ENCODE measurements at places on chromosomes 12 and 14.

- H3K4me1 ChIP-seq: peaks cover 16% of the 10 kb centered on the region
- DNase-seq: no peak
- H3K4me3 ChIP-seq: no peak overlapping the region
- H3K27ac ChIP-seq: no peak overlapping the region
- no peaks in the 10 kb centered on the region for H3K27me3 ChIP-seq
These were observed 19.4 kb upstream of the FAIM2 start for GRCh38 chr12:49923035-49923644.

DNA sequence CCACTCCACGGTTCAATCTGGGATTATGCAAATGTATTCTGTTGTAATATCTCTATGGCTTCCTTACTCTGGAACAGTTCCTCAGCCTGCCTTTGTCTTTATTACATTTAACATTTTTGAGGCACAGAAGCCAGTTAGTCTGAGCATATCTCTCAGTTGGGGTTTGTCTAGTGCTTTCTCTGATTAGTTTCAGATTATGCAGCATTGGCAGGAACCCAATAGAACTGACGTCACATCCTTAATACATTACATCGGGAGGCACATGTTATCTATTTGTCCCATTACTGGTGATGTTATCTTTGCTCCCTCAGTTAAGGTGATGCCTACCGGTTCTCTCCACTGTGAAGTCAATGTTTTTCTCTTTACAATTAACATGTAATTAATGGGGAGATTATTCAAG is 62.4 kb downstream of the PPM1A start:
- H3K4me3 ChIP-seq: no peak overlapping the region
- no peak overlapping the region for H3K27ac ChIP-seq
- peaks cover 7% of the 10 kb centered on the region for H3K27me3 ChIP-seq
- H3K36me3 ChIP-seq: no peaks in the 10 kb centered on the region
- no peaks in the 10 kb centered on the region for H3K4me1 ChIP-seq
- peak; percentile 36 for DNase-seq

DNA sequence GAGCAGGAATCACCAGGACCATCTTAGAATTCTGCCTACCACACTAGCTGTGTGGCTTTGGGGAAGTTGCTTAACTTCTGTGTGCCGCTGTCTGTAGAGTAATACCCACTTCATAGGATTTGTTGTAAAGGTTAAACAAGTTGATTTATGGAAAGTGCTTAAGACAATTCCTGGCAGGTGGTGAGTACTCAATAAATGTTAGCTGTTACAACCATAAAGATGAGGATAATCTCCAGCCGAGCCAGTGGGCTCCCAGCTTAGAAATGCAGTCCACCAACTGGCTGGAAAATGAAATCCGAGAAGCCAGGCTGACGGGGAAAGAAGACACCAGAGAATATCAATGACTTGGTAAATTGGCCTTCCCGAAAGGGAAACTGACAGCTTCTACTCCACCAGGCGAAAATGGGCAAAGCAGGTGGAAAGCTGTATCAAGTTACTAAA is 173.5 kb downstream of the CHST11 start:
- no peak overlapping the region for H3K4me3 ChIP-seq
- no peaks in the 10 kb centered on the region for H3K36me3 ChIP-seq
- no peaks in the 10 kb centered on the region for H3K27me3 ChIP-seq
- H3K4me1 ChIP-seq: no peaks in the 10 kb centered on the region

GRCh38 chr14:75720116-75720515 is 59.1 kb downstream of the TTLL5 start:
- H3K36me3 ChIP-seq: peaks cover 20% of the 10 kb centered on the region
- no peaks in the 10 kb centered on the region for H3K4me1 ChIP-seq
- no peak overlapping the region for H3K27ac ChIP-seq
- H3K4me3 ChIP-seq: no peak overlapping the region
- DNase-seq: no peak

DNA sequence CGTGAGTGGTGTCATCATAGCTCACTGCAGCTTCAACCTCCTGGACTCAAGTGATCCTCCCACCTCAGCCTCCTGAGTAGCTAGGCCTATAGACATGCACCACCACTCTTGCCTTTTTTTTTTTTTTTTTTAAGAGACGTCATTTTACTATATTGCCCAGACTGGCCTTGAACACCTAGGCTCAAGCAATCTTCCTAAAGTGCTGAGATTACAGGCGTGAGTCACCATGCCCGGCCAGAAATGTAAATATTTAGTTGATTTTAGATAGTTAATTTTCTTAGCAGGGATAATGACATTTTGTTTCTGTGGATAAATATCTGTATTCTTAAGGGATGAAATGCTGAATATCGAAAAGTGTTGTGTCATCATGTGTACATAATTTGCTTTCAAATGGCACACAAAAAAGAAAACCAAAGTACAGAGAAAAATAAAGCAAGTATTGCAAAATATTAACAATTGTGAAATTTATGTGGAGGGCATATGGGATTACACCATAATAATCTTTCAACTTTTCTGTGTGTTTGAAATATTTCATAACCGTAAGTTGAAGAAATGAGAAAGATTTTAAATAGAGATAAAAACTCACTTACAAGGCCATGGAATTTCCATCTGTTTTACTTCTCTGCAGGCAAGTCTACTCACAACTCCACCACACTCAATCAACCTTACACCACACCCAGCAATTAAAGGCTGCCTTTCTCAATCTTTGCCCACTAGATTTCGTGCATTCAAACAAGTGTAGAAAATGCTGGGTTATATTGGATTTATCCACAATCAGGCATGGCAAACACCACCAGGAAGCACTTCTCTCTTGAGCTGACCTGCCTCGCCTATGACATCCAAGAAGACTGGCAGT is 93.7 kb downstream of the SPTSSA start:
- no peaks in the 10 kb centered on the region for H3K4me1 ChIP-seq
- H3K27ac ChIP-seq: no peak overlapping the region
- no peak for DNase-seq
- no peak overlapping the region for H3K4me3 ChIP-seq
- peaks cover 3% of the 10 kb centered on the region for H3K27me3 ChIP-seq

DNA sequence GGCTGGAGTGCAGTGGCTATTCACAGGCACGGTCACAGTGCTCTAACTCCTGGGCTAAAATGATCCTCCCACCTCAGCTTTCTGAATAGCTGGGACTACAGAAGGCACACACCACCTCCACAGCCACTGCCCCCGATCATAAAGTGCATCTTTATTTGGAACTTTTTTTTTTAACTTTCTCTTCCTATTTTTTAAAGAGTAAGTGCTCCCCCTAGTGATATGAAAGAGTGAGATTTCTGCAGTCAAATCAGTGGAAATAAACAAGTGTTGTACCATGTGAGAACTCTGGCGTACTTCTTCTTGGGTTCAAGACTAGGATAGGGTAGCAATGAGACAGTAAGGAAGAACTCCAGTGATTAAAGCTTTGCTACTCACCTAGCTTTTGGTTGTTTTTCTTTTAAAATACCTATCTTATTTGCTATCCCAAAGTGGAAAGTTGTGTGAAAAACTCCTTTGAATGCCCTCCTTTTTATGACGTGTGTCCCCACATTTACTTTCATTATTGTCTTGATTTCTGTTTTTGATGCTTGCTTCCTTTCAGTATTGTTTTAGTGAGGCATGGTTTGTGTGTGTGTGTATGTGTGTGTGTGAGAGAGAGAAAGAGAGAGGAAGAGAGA is 6.6 kb downstream of the PPP4R4 start:
- H3K36me3 ChIP-seq: no peaks in the 10 kb centered on the region
- no peak overlapping the region for H3K27ac ChIP-seq
- DNase-seq: peak; percentile 48
- H3K4me1 ChIP-seq: no peaks in the 10 kb centered on the region
- peaks cover 22% of the 10 kb centered on the region for H3K27me3 ChIP-seq

DNA sequence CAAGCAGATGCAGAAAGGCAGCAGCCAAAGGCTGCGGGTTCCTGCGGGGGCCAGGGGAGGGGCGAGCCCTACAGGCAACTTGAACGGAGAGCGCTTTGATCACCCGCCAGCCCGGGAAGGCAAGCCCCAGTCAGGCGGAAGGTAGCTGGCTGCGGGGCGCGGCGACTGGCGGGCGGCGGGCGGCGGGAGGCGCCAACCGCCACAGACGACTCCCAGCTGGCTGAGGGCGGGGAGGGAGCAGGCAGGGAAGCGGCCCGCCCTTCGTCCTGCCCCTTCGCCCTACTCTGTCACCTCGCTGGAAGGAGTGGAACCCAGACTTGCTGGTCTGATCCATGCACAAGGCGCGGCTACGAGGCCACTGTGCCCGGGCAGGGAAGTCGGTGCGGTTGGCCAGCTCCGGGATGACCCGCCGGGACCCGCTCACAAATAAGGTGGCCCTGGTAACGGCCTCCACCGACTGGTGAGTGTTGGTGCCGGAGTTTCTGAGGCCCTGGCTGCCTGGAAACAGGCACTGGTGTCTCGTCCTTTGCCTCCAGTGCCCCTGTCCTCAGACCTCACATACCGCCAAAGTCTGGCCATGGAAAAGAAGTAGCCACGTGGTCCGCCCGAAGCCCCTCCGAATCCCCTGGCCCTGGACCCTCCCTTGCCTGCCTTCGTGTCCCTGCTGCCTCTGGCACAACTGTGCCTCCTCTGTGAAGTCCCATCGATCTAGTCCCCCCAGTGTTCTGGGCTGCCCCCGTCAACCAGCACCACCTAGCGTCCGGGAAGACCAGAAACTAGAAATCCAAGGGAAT is 15.4 kb upstream of the CARMIL3 start:
- H3K27ac ChIP-seq: peak overlapping the region; percentile 15
- peak overlapping the region; percentile 12 for H3K4me3 ChIP-seq
- no peaks in the 10 kb centered on the region for H3K27me3 ChIP-seq

DNA sequence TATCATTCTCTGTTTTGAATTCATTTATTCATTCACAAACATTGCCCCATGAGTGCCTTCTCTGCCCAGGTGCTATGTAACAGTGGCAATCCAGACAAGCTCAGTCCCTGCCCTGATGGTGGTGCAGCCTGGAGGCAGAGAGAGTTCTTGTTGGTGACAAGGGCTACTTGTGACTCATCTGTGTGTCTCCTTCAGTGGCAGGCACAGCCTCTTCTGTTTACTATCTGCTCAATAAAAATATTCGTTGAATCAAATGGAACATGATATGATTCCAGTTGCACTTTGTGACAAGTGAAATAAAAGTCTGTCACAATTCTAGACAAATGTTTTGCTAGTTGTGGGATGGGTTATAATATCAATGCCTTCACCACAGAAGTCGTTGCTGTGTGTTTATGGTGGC is 20.6 kb upstream of the CPM start:
- no peak overlapping the region for H3K27ac ChIP-seq
- no peak for DNase-seq
- no peaks in the 10 kb centered on the region for H3K36me3 ChIP-seq
- H3K4me1 ChIP-seq: no peaks in the 10 kb centered on the region
- H3K4me3 ChIP-seq: no peak overlapping the region
- peaks cover 3% of the 10 kb centered on the region for H3K27me3 ChIP-seq

GRCh38 chr12:124484067-124484466 is 83.3 kb downstream of the NCOR2 start:
- peaks cover 3% of the 10 kb centered on the region for H3K36me3 ChIP-seq
- no peaks in the 10 kb centered on the region for H3K4me1 ChIP-seq
- DNase-seq: no peak
- no peak overlapping the region for H3K27ac ChIP-seq
- no peak overlapping the region for H3K4me3 ChIP-seq
- H3K27me3 ChIP-seq: no peaks in the 10 kb centered on the region

DNA sequence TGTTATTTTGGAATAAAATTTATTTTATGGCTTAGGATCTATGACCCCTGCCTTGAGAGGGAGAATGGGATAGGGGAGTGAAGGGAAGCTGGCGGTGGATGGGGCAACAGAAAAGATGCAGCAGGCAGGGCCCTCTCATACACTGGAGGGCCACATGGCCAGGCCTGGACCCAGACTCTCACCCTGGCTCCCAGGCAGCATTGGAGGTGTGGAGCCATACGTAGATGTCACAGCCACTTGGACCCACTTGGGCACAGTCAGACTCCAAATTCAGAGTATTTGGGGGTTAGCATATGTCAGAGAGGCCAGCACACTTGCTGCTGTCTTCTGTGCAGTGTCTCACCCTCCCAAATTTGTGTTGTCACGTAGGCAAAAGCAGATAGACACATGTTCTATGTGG is 6.5 kb downstream of the NAB2 start:
- no peak for DNase-seq
- H3K27ac ChIP-seq: no peak overlapping the region
- H3K36me3 ChIP-seq: peaks cover 4% of the 10 kb centered on the region
- no peaks in the 10 kb centered on the region for H3K27me3 ChIP-seq
- peaks cover 12% of the 10 kb centered on the region for H3K4me1 ChIP-seq

DNA sequence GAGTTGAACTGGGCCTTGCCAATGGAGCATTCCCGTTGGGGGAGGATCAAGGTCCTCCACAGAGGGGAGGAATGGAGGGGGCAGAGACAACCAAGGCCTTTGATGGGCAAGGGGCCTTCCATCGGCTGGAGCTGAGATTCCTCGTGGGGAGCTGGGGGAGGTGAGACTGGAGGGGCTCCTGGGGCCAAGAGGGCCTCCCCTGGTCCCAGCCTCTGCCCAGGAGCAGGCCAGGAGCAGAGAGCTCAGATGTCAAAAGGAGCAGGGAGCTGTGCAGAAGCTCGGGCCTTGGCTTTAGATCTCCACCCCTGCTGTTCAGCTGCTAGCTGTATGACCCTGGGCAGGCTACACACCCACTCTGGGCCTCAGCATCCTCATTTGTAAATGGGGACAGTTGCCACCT is 24.0 kb downstream of the TMEM63C start:
- no peak overlapping the region for H3K4me3 ChIP-seq
- H3K27ac ChIP-seq: no peak overlapping the region
- no peak for DNase-seq
- H3K36me3 ChIP-seq: no peaks in the 10 kb centered on the region
- no peaks in the 10 kb centered on the region for H3K4me1 ChIP-seq
- H3K27me3 ChIP-seq: no peaks in the 10 kb centered on the region

DNA sequence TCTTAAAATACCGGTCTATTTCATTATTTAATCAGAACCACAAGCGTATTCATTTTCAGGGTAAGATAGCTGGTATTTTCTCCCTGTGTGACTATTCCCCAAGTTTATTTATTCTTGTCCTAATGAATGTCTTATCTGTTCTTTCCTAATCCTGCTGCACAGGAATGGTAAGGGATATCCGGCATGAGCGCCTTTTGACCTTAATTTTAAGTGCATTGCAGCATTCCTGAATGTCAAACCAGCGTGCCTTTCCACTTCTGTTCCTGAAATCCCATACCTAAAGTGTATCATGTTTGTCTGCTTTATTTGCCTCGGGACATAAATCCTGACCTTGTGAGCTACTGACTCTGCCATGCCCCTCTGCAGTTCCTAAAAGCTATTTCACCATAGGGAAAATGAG is 1713.2 kb upstream of the FLRT2 start:
- peak; percentile 87 for DNase-seq
- no peaks in the 10 kb centered on the region for H3K36me3 ChIP-seq
- H3K4me1 ChIP-seq: peaks cover 21% of the 10 kb centered on the region
- H3K27ac ChIP-seq: peak overlapping the region; percentile 37
- no peak overlapping the region for H3K4me3 ChIP-seq
- H3K27me3 ChIP-seq: no peaks in the 10 kb centered on the region

DNA sequence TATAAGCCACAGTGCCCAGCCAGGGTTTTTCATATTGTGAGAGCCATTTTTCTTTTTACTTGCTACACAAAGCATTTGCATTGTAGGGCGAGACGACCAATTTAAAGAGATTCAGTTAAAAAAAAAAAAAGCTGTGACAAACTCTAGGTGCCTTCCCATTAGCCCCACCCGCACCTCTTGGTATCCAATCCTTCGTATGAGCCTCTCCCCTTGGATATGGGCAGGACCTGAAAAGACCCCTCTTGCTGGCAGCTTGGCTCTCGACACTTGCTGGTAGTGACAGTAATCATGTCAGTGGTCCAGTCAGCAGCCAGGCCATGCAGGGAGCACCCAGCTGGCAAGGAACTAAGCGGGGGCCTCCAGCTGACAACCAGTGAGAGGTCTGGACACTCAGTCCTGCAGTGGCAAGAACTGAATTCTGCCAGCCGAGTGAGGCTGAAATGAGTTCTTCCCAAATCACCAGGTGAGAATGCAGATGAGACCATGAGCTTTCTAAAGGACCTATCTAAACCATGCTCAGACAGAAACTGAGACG is 46.5 kb downstream of the SINHCAF start:
- no peak overlapping the region for H3K27ac ChIP-seq
- H3K4me3 ChIP-seq: no peak overlapping the region
- H3K36me3 ChIP-seq: peaks cover 4% of the 10 kb centered on the region
- H3K4me1 ChIP-seq: no peaks in the 10 kb centered on the region
- no peaks in the 10 kb centered on the region for H3K27me3 ChIP-seq
